Retina (tissue), 1 donor: ENCODE measurements at places on chromosomes 5 and 9.

GRCh38 chr5:113813466-113813865, 300.0 kb downstream of the YTHDC2 start:
- DNase-seq = no peak

DNA sequence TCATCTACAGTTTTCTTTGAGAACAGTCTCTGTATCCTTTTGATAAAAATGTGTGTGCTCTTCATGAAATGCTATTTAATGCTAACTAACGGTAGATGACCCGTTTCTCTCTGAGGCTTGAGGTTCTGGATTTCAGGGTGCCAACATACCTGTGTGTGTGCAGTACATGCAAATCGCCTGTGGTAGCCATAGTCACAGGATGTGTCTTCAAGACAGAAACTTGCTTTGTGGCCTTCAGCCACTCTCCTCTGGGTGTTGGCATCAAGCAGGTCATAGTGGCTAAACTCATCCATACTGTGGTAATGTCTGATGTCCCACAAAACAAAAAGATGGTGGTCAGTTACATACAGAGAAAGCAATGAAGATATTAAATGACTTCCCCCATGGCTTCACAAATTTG, 4.2 kb downstream of the LOX start:
- no peak for DNase-seq

- no peak for DNase-seq
Measured at GRCh38 chr9:77911928-77912327, 119.7 kb downstream of the GNAQ start.

DNA sequence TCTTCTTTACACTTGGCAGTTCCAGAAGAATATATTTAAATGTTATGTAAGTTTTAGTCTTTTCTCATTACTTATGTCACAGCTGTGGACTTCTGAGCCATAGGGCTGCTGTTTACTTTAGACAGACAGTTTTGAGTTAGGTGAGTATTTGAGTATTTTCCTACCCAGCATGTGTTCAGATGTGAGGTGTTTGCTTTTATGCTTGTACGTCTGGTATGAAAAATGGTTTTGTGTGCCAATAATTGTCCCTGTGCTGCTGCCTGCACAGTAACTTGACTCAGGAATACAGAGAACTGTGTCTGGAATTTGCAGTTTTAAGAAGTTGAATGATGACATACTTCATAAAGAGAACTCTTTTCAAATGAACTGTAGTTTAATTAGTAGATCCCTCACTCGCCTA, 20.8 kb downstream of the MEGF10 start:
- no peak for DNase-seq

DNA sequence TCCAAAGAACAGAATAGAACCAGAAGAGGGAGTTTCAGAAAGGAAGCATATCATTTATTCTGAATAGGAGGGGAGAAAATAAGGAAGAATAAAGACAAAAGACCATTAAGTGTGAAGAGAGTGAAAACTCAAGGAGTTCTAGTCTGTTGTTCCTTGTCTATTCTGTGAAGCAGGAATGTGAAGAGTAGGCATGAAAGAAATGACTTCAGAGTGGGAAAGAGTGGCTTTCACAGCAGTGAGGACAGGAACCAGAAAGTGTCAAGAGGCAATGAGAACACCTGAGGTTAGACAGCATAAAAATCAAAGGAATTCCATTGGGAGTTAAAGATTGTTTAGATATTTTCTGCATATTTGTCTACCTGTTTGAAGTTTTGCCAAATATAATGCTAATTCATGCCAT, 768.8 kb upstream of the GRAMD2B start:
- no peak for DNase-seq
